Activated T-helper 1 cell treated with anti-CD3 and anti-CD28 coated beads, Interleukin-12 subunit alpha, Interleukin-12 subunit beta, Interleukin-2, Interleukin-4 antibody, amounts not matched to agents 30 ng/mL and 10 ng/mL and 1 ng/mL, durations not matched to agents 14 hours and 24 hours and 36 hours (primary cell): ENCODE measurements at places on chromosomes 2 and 18. TPM values are rescaled to one million over a fixed set of nuclear protein-coding genes. Genes with fewer than 3 reads are reported as not detected.

The SP140 gene
- total RNA-seq = 235 and 243 TPM in 2 replicates

The SPR gene
- 10.9 and 11.2 TPM in 2 replicates for total RNA-seq

The OTX1 gene
- total RNA-seq = 0.31 TPM in 1 of 2 replicates, not detected in the other

The ANKRD30B gene
- total RNA-seq = not detected in 2 replicates

The POTEJ gene
- not detected in 2 replicates for total RNA-seq

The COLEC12 gene
- total RNA-seq = not detected in 2 replicates

The UGT1A10 gene
- not detected in 2 replicates for total RNA-seq

The NAT8 gene
- not detected in 2 replicates for total RNA-seq

The LBX2 gene
- total RNA-seq = 0.54 and 1.1 TPM in 2 replicates

The DNAJC27 gene
- total RNA-seq = 6.3 and 7.0 TPM in 2 replicates

The MPPE1 gene
- total RNA-seq = 45.8 and 47.4 TPM in 2 replicates

The HEATR5B gene
- total RNA-seq = 15.7 and 16.0 TPM in 2 replicates

The TXNDC2 gene
- total RNA-seq = 0.26 TPM in 1 of 2 replicates, not detected in the other

The LCT gene
- total RNA-seq = 0.41 and 0.42 TPM in 2 replicates

The PAIP2B gene
- 0.41 and 0.44 TPM in 2 replicates for total RNA-seq

The CNRIP1 gene
- not detected in 2 replicates for total RNA-seq

The FTCDNL1 gene
- total RNA-seq = 1.7 and 2.1 TPM in 2 replicates

The KCNJ3 gene
- not detected in 2 replicates for total RNA-seq

The SH3BP4 gene
- total RNA-seq = 0.05 and 0.26 TPM in 2 replicates

The PRLH gene
- total RNA-seq = not detected in 2 replicates

The AMER3 gene
- not detected in 2 replicates for total RNA-seq

The SIX3 gene
- total RNA-seq = not detected in 2 replicates

The FAM161A gene
- total RNA-seq = 3.6 and 3.7 TPM in 2 replicates

The REG3A gene
- not detected in 2 replicates for total RNA-seq

The EPC2 gene
- total RNA-seq = 36.2 and 36.9 TPM in 2 replicates

The SKA1 gene
- total RNA-seq = 20.7 and 23.3 TPM in 2 replicates

The ANO7 gene
- 2.1 and 2.4 TPM in 2 replicates for total RNA-seq

The ATG4B gene
- 116 and 126 TPM in 2 replicates for total RNA-seq

The ADAM23 gene
- total RNA-seq = 0.15 and 0.16 TPM in 2 replicates

The RNF152 gene
- 0.56 and 0.65 TPM in 2 replicates for total RNA-seq

The SPDYA gene
- 1.1 and 1.7 TPM in 2 replicates for total RNA-seq

The DNAH6 gene
- 0.12 and 0.16 TPM in 2 replicates for total RNA-seq

The MMADHC gene
- total RNA-seq = 127 and 129 TPM in 2 replicates

The UCN gene
- total RNA-seq = 1.4 and 1.8 TPM in 2 replicates

The NT5DC4 gene
- not detected in 2 replicates for total RNA-seq

The UNC50 gene
- 41.4 and 43.0 TPM in 2 replicates for total RNA-seq

The CPO gene
- not detected in 2 replicates for total RNA-seq

The CNOT9 gene
- total RNA-seq = 138 TPM in 2 replicates

The SRD5A2 gene
- total RNA-seq = not detected in 2 replicates

The ERCC3 gene
- total RNA-seq = 63.1 and 65.5 TPM in 2 replicates

The CYP27C1 gene
- total RNA-seq = not detected in 2 replicates

The SERPINB4 gene
- total RNA-seq = not detected in 2 replicates

The PLEK gene
- total RNA-seq = 3.2 TPM in 2 replicates

The LDLRAD4 gene
- total RNA-seq = 34.5 and 35.2 TPM in 2 replicates

The LIPG gene
- 0.29 and 0.88 TPM in 2 replicates for total RNA-seq

The HOXD10 gene
- not detected in 2 replicates for total RNA-seq

The ERFE gene
- 0.20 TPM in 1 of 2 replicates, not detected in the other for total RNA-seq

The CIDEA gene
- not detected in 2 replicates for total RNA-seq
